ENCODE measurements at places on chromosomes 1 and 21.

DNA sequence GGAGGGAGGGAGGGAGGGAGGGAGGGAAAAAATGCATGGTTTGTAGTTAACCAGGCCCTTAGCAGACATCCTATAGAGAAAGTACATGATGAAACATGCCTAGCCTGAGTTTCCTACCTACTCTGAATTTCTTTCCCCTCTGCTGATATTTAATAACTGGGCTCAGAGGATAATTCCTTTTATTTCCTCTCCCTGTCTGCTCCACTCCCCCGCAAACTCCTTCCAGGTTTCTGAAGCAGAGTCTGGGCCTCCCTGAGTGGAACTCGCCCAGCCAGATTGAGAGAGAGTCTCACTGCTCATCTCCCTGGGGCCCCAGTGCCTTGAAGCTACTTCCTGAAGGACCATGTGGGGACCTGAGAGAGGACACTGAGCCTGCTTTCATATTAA lies 111.9 kb upstream of the SLC44A3 start:
- DNase-seq: no peak

GRCh38 chr1:155137154-155137949 lies 1.7 kb downstream of the SLC50A1 start:
- no peak for DNase-seq

- no peak for DNase-seq
These were observed 1.1 kb downstream of the ADGRL2 start for GRCh38 chr1:81801651-81802456.

DNA sequence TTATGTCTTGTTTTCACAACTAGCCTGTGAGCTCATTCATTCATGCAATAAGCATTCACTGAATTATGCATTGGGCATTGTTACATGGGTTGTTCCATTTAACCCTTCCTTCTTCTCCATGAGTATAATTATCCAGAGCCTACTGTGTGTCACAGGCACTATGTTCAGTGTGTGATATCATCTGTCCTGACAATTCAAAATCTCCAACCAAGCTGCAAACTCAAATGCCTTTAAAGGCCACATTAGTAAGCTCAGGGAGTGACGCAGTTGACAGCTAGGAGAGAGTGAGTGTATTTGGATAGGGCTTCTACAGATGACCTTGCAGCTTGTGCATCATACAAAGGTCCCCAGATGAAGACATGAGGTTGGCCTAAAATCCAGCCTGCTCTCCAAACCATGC lies 289.5 kb downstream of the OMA1 start:
- no peak for DNase-seq

GRCh38 chr1:17795836-17796645 lies 40.9 kb downstream of the ACTL8 start:
- no peak for DNase-seq

DNA sequence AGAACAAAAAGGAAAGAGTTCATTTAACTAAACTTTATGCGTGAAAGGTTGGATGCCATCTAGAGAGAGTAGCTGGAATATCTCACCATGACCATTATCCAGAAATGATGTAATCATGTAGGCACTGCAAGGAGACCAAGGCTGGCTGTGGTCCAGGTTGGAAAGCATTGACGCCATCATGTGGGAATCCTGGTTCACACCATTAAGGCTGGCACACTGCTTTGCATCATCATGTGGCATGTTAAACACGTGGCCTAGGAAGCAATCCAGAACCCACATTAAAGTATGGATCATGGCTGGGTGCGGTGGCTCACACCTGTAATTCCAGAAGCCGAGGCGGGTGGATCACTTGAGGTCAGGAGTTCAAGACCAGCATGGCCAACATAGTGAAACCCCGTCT lies 4.3 kb downstream of the ADAMTS1 start:
- DNase-seq: no peak

DNA sequence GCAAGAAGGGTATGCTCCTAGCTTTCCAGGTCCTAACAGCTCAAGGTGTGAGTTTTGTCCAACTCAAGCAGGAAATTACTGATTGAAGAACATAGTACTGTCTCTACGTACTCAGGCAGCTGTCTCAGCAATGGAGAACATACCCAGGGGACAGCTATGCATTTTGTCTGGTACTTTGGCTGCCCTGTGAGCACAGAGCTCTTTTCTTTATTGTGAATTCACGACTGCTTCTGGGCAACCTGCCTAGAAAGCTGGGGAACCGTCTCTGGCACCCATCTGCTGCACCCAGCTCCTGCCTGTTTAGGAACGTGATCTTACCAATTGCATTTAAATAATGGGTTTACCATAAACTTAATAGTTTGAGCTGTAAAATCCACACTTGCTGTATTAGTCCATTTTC lies 258.1 kb downstream of the HHAT start:
- DNase-seq: no peak

DNA sequence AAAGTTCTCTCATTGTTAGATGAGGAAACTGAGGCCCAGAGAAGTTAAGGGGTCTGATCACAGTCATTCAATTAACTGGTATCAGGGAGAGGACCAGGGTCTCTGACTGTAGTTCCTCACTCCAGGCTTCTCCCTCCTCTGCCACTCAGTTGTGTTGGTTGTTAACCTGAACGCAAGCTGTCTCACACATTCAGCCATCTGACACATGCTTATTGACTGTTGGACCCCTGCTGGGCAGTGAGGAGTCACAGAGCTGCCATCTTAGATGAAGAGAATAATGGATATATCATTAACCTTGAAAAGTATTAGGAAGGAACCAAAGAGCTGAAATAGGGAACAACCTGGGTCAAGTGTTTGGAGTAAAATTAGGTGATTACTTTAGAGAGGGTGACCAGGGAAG lies 194.8 kb downstream of the ZZZ3 start:
- DNase-seq: no peak

GRCh38 chr21:41583274-41583790 lies 75.4 kb upstream of the TMPRSS2 start:
- no peak for DNase-seq

GRCh38 chr1:95742591-95743089 lies 508.6 kb downstream of the RWDD3 start:
- DNase-seq: no peak

DNA sequence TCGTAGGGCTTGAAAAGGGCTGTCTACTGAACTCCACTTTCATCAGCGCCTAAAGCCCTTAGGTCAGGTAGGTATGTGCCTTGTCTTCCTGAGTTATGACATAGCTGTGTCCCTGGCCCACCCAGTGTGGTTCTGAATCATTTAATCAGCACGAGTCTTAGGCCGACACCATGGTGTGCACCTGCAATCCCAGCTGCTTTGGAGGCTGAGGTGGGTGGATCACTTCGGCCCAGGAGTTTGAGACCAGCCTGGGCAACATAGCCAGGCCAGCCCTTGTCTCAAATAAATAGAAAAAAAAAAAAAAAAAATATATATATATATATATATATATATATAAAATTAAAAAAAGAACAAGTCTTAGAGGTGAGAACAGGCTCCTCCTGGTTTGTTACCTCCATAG lies 15.8 kb downstream of the LRRC71 start:
- no peak for DNase-seq

- no peak for DNase-seq
These were observed 64.9 kb downstream of the PRKACB start for GRCh38 chr1:84208935-84209334.

GRCh38 chr1:115753830-115754229 lies 14.7 kb downstream of the CASQ2 start:
- DNase-seq: no peak

DNA sequence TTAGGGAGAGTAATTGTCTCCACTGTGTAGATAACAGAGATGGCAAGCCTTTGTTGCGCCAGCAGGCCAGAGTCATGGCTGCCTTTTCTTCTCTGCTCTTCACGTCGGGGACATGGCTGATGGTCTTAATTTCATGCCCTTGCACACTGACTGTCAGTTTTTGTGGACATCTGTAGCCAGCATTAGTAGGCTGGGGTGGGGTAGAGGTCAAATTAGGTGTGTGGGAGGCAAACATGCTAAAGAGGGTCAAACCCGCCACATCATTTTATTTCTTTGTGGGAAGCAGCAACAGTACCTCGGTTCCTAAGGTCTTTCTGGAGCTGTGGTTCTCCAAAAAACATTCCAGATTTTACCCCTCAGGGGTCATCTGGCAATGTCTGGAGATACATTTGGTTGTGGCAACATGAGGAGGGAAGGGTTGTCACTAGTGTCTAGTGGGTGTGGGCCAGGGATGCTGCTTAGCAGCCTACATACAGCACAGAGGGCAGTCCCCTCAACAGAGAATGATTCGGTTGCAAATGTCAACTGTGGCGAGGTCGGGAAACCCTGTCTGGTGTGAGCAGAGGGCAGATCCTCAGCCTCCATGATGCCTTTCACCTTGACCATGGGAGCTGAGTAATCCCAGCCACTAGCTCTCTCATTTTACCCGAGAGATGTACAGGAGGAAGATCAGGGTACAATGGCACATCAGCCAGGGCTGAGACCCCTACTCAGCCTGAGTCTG lies 14.7 kb downstream of the RUNX1 start:
- DNase-seq: no peak

- DNase-seq: no peak
These were observed 12.4 kb upstream of the PRDM16 start for GRCh38 chr1:3056641-3057040.

DNA sequence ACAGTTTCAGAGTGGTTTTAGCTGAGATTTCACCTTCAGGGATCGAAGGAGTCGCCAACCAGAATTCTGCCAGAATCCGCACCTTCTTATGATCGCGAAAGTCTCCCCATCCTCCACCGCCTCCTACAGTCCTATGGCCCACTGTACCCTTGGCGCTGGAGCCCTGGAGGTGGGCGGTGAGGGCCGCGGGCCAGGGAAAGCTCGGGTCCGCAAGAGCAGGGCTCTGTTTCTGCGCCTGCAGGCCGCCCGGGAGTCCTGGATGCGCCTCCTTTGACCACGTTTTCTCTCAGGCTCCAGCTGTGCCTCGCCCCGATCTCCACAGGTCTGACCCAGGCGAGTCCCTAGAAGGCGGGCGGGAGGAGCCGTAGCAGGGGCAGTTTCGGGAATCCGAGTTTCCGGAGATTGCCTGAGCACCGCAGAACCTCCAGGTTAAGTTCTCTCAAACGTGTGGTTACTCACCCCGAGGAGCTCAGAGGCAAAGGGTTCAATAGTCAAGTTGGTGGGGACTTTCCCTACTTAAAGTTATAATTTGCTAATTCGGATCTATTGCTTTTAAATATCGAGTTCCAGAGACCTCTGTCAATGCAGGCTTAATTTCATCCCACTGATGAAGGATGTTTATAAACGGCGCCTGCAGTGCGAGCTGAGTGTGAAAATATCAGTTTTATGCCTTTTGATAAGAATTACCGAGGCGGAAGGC lies 3.2 kb upstream of the LHX8 start:
- no peak for DNase-seq

- DNase-seq: no peak
These were observed 53.3 kb downstream of the TEX35 start for GRCh38 chr1:178566187-178566586.

DNA sequence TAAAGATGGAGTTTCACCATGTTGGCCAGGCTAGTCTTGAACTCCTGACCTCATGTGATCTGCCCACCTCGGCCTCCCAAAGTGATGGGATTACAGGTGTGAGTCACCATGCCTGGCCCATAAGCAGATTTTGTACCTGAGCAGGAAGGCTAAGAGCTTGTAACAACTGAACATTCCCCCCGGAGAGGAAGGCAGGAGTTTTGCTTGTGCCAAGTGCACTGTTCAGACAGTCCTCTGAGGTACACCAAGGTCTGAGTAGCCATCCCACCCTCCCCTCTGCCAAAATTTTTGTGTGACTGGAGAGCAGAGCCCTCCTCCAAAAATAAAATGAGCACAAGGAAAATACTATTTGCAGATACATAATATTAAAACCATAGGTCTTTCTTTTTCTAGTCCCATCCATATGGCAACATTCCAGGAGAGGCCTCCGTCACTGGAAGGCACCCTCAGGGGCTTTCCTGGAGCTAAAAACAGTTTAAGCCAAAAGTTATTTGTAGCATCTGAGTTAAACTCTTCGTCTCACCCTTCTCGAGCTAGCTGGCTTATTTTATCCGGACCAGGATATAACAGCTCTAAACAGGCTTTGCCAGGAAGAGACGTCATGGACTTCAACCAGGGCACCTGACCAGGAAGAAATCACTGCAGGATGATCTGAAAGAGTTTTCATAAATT lies 27.2 kb downstream of the CAPN2 start:
- DNase-seq: no peak

- DNase-seq: no peak
These were observed 19.8 kb downstream of the FAF1 start for GRCh38 chr1:50940291-50940690.

DNA sequence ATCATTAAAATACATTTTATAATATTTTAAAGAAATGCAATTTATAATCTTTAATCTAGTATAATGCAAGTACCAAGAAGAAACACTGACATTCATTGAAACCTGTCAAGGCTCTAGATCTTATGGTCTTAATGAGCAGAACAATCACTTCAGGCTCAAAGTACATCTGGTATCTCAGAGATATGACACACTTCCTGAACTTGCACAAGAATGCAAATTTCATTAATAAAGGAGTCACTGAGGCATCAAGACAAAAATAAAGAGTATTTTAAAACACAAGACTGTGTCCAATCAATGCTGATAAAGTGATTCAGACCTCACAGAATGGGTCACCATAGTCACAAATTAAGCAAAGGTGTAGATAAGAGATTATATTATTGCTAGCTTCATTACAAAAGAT lies 178.1 kb downstream of the AK5 start:
- no peak for DNase-seq

- no peak for DNase-seq
These were observed 34.0 kb downstream of the SLC45A1 start for GRCh38 chr1:8351693-8352470.

- no peak for DNase-seq
These were observed 127.4 kb upstream of the NRIP1 start for GRCh38 chr21:15192243-15192642.

DNA sequence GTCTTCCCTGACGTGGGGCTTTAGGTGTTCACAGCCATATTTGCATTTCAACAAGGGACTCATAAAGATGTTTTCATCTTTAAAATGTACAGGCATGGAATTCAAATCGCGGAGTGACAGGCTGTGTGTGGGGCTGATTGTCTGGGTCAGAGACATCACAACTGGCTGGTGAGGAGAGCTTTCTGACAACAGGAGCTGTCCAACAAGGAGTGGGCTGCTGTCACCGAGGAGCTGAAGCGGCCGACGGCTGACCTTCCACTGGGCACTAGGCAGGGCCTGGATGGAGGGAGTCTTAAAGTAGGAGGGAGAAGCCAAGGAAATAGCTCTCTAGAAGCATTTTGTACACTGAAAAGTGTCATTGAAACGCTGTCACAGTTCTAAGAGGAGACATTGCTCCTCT lies 30.5 kb upstream of the SCMH1 start:
- no peak for DNase-seq

- no peak for DNase-seq
These were observed 29.9 kb upstream of the CAMSAP2 start for GRCh38 chr1:200708769-200709168.

DNA sequence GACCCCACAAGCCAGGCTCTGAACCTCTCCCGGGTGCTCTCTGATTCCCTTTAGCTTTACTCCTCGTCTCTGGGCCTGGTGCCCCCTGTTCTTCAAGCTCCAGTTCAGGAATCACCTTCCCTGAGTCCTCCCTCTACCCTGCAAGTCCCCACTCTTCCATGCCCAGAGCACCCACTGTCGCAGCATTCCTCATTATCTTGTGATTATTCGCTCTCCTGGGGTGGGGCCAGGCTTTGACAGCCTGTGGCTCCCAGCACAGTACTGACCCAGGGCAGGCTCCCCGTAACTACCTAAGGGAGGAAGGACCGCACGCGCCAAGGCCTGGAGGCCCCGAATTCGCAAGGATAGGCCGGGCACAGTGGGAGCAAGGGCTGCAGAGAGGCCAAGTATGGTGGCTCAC lies 734 bp upstream of the C1orf210 start:
- DNase-seq: no peak
